Activated CD4-positive, alpha-beta memory T cell treated with anti-CD3 and anti-CD28 coated beads for 36 hours (primary cell): ENCODE measurements at places on chromosomes 6 and 20. TPM values are rescaled to one million over a fixed set of nuclear protein-coding genes. Genes with fewer than 3 reads are reported as not detected.

The ELOVL4 gene
- total RNA-seq: 1.6 TPM

The HIVEP2 gene
- 24.3 TPM for total RNA-seq

The HTR1E gene
- total RNA-seq: not detected

The PNLDC1 gene
- total RNA-seq: 0.29 TPM

The OR2H1 gene
- total RNA-seq: not detected

The TGM3 gene
- not detected for total RNA-seq

The SEMG1 gene
- total RNA-seq: not detected

The TBP gene
- total RNA-seq: 22.3 TPM

The GCM1 gene
- total RNA-seq: not detected

The SSTR4 gene
- total RNA-seq: not detected

The CTCFL gene
- total RNA-seq: not detected

The TRIM40 gene
- total RNA-seq: not detected

The HRH3 gene
- total RNA-seq: not detected

The AVP gene
- total RNA-seq: not detected

The HLA-DRB5 gene
- total RNA-seq: 0.82 TPM

The ARMH2 gene
- total RNA-seq: not detected

The ADGRG6 gene
- 0.55 TPM for total RNA-seq

The CRISP2 gene
- not detected for total RNA-seq

The GABRR1 gene
- total RNA-seq: not detected

The SCGN gene
- not detected for total RNA-seq

The ARFGEF3 gene
- 0.85 TPM for total RNA-seq

The PEX3 gene
- total RNA-seq: 21.1 TPM

The FOXF2 gene
- not detected for total RNA-seq

The TLDC2 gene
- not detected for total RNA-seq

The ISM1 gene
- 0.34 TPM for total RNA-seq

The KCNQ5 gene
- total RNA-seq: 4.5 TPM

The OR2J3 gene
- total RNA-seq: not detected

The C6orf15 gene
- not detected for total RNA-seq

The KPNA5 gene
- total RNA-seq: 10.0 TPM

The GHRH gene
- not detected for total RNA-seq

The UNC93A gene
- total RNA-seq: not detected

The PPP1R10 gene
- total RNA-seq: 67.4 TPM

The SAMD5 gene
- 0.12 TPM for total RNA-seq

The TUBB2B gene
- not detected for total RNA-seq

The BMP5 gene
- not detected for total RNA-seq

The CLPSL1 gene
- not detected for total RNA-seq

The ADGB gene
- 0.56 TPM for total RNA-seq

The ANKEF1 gene
- 1.3 TPM for total RNA-seq

The MEA1 gene
- total RNA-seq: 90.2 TPM

The DCDC2 gene
- total RNA-seq: 0.31 TPM

The STK38 gene
- total RNA-seq: 25.8 TPM

The ZDHHC14 gene
- total RNA-seq: 2.0 TPM

The COL9A1 gene
- total RNA-seq: not detected

The PGC gene
- not detected for total RNA-seq

The CST2 gene
- total RNA-seq: not detected

The C6orf58 gene
- not detected for total RNA-seq

The PNISR gene
- 101 TPM for total RNA-seq

The SAPCD1 gene
- 13.2 TPM for total RNA-seq

The OTOR gene
- total RNA-seq: not detected

The ETV7 gene
- 5.8 TPM for total RNA-seq

The BICRAL gene
- 12.1 TPM for total RNA-seq
